ENCODE measurements at places on chromosomes 2 and 18.
A peak's percentile ranks its signal among the peaks of the same experiment; 100 is the strongest.

DNA sequence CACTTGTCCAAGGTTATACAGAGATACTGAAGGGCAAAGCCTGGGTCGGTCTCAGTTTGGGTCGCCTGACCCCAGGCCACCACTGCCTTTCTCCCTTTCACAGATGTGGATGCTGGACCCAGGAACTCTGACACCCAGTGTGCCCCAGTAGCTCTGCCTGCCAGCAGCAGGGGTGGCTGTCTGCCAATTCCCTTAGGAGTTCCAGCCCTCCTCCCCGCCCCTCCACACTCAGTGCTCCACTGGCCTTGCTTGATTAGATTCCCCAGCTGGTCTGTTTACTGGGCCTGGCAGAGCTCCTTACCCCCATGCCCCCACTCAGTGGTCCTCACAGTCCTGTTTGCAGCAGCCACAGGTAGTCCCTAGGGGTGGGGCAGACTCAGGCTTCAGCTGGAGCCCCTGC lies 75.5 kb downstream of the NPAS2 start:
- peak; percentile 78 for DNase-seq

DNA sequence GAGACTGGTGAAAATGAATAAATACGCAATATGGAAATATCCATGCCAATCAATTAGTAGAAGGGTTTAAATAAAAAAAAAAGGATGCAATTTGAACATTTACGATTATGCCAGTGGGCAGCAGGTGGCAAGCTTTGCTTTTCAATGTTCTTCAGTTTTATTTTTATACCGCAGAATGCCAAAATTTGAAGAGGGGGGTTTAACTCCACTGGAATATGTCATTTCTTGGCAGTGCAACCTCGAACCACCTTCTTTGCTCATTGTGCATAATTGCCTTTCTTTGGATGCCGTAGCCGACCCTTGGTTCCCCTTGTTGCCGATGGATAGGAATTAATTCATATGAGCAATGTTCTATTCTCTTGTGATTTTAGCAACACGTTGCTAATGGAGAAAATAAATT lies 88.0 kb downstream of the LTBP1 start:
- DNase-seq, result peak; percentile 54

DNA sequence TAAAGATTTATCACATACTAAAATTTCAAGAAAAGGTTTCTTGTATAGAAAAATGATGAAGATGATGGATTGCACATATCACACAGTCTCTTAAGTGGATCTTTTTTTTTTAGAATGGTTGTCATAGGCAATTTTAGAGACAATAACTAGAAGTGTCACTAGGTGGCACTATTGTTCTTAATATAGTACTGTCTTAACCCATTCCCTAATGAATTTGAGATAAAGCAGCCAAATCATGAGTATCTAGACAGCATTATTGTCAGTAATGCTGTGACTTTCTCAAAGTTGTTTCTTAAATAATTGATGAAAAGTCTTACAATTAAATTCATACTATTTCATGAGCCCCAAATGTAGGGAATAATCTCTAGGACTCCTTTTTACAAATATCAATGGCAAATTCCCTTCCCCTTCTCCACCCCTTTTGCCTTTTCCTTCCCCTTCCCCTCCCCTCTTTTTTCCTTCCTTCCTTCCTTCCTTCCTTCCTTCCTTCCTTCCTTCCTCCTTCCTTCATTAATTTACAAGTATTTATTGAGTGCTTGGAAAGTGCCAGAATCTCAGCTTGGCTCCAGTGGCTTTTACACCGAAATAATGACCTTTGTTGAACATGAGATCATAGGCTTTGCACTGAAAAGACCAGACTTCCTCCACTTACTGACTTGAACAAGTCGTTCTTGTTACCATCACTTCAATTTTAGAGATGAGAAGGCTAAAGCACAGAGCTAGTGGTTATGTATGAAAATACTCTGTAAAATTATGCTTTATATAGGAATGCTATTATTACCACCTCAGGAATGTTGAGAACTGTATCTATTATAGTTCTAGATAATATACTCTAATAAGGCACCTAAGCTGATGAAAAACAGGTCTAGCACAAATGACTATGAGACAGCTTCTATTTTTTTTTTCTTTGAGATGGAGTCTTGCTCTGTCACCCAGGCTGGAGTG lies 19.8 kb downstream of the MYL12B start:
- DNase-seq, result peak; percentile 77

- DNase-seq, result no peak
Measured at GRCh38 chr2:223771475-223771874, 65.9 kb downstream of the AP1S3 start.

GRCh38 chr2:8611246-8611645 lies 70.6 kb upstream of the ID2 start:
- no peak for DNase-seq

DNA sequence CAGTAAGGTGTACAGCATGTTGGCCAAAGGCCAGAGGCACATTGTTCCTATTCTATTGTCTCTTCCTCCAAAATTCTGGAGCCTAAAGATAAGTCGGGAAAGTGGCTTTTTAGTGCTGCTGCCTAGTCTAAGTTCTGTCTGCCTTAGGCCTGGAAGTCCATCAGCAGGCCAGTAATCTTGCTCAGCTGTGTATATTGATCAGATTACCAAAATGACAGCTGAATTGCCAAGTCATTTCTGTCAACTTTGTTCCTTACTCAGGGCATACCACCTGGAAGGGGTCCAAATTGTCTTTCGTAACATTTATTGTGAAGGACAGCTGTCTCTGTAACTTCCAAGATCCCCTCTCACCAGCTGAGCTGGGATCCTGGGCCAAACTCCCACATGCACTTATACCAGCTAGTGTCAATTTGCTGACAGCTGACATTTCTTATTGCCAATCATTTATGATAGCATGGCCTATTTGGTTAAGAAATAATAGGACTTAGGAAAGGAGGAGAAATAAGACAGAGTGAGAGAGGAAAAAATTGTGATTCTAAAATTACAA lies 116.8 kb upstream of the FSHR start:
- DNase-seq, result no peak

DNA sequence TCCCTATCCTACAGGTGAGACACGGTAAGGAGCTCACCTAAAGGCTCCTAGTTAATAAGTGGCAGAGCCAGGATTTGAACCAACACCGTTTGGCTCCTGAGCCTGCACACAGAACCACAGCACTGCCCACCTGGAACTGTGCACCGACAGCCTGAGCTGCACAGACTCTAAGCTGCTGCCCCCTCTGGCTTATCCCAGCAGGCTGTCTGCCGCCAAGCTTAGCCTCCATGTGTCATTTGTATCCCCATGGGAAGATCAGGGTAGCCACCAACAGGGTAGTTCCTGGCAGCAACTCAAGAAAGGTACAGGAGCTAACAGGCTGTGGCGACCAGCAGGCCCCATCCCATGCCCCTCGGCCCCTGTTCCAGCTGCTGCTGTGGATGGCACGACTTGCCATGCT lies 135.7 kb downstream of the LRRC30 start:
- no peak for DNase-seq

DNA sequence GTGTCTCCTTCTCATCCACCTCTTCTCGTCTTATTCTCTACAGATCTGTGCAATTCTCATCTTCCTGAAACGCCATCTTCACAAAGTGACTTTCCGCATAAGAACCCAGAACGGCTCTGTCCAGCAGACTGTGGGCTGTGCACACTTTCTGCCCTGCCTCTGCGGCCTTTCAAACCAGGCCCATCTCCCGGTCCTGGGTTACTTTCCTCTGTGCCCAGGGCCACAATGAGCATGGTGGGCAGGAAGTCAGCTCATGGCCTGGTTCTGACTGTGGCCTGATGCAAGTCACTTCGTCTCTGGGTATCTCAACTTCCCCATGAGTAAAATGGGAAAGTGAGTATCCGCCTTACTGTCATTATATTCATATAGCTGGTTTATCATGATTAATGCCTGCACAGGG lies 71.7 kb upstream of the TMEM200C start:
- no peak for DNase-seq

- peak; percentile 86 for DNase-seq
Measured at GRCh38 chr2:202965810-202966460, 48.7 kb upstream of the NBEAL1 start.

GRCh38 chr2:204268458-204268857 lies 276.8 kb upstream of the PARD3B start:
- no peak for DNase-seq

Measured in RPMI7951 (cell line).